ENCODE measurements at places on chromosomes 5 and 9.

DNA sequence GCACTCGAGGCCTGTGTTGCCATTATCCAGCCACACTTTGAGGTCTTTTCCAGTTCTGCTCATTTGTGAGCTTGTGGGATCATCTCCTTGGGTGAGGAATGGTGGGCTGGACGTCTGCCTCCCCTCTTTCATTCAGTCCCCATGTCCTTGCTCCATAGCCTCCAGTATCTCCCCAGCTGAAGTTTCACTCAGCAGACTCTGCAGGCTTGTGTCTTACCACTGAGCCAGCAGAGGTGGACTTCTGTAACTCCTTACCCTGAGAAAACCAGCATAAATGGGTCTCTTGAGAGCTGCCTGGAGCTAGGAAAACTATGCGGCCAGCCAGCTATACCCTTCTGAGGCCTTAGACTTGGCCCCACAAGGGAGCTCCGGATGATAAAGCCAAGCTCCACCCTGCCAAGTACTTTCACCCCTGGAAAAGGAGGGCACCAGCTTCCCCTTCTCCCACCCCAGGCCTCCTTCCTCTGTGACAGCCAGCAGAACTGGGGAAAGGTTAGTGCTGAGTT lies 12.2 kb downstream of the IRF1 start:
- DNase-seq, result no peak

DNA sequence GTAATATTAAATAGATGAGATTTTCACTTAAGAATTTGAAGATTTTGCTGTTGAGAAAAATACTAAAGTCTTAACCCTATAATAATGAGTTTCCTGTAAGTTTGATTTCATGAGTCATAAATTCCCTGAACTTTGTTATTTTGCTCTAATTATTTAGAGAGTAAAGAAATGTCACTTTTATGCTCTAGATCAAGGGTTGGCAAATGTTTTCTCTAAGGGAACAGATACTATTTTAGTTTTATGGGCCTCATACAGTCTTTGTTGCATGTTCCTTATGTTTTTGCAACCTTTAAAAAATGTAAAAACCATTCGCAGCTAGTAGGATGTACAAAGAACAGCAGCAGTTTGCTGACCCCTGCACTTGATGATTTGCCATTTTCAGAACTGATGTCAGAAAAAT lies 480 bp upstream of the TXNDC8 start:
- DNase-seq, result no peak

DNA sequence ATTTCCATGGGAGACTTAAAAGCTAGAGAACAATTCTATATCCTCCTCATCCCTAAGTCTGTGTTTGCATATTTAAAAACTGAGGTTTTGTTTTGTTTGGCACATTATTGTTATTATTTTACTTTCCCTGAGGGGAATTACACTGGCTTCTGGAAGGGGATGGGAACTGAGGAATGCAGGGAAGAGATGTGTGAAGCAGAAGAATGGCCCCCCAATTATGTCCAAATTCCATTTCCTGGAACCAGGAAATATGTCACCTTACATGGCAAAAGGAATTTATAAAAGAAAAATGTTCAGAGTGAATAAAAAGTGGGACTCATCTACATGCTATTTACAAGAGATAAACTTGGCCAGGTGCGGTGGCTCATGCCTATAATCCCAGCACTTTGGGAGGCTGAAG lies 129.8 kb downstream of the MARCHF11 start:
- DNase-seq, result no peak

GRCh38 chr9:14256588-14256987 lies 57.4 kb downstream of the NFIB start:
- no peak for DNase-seq

- no peak for DNase-seq
These were observed 106.8 kb upstream of the FBXL7 start for GRCh38 chr5:15393146-15393545.

- DNase-seq, result no peak
These were observed 1050.0 kb upstream of the CDH10 start for GRCh38 chr5:25694801-25695200.

- DNase-seq, result no peak
These were observed 21.3 kb downstream of the TRIO start for GRCh38 chr5:14164164-14165163.

- DNase-seq, result peak; percentile 10
These were observed 154.4 kb downstream of the MACROH2A1 start for GRCh38 chr5:135244620-135245021.

GRCh38 chr5:140103154-140103553 lies 10.8 kb upstream of the PURA start:
- DNase-seq, result no peak

Measured in H9 (cell line).